Right lung (tissue), 10 donors: ENCODE measurements at places on chromosomes 4 and X.

- DNase-seq, result no peak
These were observed 95.4 kb upstream of the USP38 start for GRCh38 chr4:143089291-143089690.

DNA sequence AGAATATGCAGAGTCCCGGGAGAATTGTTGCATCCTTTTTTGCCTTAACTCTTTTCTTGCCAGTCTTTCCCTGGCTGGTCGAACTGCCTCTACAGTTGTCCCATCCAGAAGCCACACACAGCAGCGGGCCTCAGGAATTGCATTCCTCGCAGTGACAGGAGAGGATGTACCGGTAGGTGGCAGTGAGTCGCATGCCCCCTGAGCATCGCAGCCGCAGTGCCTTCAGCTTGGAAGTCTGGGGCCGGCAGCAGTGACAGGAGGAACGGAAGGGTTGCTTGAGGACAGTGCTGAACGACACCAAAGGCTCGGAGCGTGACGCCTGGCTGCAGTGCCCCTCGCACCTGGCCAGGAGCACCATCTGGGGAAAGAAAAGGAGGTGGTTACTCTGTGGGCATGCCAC lies 23.5 kb downstream of the NDP start:
- no peak for DNase-seq

DNA sequence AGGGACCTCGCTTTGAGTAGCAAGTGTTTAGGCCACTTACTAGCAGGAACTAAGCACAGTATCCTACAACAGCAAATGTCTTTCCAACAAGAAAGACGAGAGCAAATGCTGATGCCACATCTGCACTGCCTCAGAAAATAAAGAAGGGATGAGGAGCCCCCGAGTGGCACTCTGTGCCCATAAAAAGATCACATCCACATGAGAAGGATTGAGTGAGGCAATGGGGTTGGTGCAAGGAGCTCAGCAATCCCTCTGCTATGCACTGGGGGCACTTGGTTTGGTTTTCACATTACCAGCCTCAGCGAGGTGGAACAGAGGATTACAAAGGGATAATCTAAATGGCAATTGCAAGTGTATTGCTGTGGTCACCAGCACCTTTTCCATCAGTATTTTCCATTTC lies 252.8 kb upstream of the SLC7A11 start:
- DNase-seq, result no peak

- no peak for DNase-seq
These were observed 42.3 kb downstream of the QRFPR start for GRCh38 chr4:121338518-121338917.

GRCh38 chrX:136211766-136212556 lies 39.2 kb downstream of the MAP7D3 start:
- DNase-seq, result no peak

GRCh38 chrX:70422851-70423341 lies at the start of gene GDPD2:
GDPD2 (plus strand) TSS chrX:70423314; CDS start chrX:70424985, 1,671 bp downstream.
- DNase-seq, result no peak

GRCh38 chr4:184526228-184526627 lies 51.9 kb upstream of the IRF2 start:
- no peak for DNase-seq
